ENCODE measurements at places on chromosomes 2 and 18.

DNA sequence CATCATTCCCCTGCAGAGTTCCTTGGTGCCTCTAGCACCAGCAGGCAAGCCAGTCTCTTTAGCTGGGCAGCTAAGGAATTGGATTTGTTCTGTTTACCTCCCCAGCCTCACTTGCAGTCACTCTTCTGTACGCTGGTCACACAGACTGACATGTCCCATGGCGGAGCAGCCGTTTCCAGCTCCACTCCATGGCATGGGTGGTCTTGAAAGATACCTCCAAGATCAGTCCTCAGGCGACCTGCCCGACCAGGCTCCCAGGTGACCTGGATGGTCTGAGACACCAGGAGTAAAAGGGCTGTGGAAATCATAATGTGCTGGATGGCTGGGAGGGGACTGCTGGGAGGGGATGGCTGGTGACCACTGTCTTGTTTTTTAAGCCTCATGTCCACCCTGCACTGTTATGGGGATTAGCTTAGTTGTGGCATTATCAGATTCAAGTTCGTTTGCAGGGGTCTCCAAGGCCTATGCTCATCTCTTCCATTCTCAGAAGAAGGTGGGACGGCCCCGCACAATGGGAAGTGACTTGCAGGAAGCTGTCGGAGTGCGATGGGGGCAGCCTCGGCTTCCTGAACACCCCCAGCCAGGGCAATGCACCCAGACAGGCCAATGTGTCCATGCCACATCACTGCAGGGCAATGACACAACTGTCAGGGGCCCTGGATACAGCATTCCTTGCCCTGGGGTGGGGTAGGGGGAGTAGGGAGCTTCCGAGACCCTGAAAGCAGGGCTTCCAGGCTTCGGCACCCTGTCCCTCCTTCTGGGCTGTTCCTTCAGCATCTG, 156.1 kb upstream of the MYCN start:
- no peak for DNase-seq

GRCh38 chr2:37555457-37555856, 116.0 kb downstream of the CDC42EP3 start:
- no peak for DNase-seq

DNA sequence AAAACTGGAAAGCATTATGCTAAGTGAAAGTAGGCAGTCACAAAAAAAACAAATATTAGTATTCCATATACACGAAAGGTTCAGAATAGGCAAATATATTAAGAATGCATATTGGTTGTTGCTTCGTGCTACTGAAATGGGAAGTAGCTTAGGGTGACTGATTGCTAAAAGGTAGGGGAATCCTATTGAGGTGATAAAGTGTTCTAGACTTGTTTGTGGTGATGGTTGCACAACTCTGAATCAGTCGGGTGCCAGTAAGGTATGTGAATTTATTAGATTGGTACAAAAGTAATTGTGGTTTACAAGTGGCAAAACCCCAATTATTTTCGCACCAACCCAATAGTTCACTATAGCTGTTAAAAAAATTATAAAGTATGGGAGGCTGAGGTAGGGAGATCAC, 20.7 kb downstream of the USP34 start:
- DNase-seq, result no peak

DNA sequence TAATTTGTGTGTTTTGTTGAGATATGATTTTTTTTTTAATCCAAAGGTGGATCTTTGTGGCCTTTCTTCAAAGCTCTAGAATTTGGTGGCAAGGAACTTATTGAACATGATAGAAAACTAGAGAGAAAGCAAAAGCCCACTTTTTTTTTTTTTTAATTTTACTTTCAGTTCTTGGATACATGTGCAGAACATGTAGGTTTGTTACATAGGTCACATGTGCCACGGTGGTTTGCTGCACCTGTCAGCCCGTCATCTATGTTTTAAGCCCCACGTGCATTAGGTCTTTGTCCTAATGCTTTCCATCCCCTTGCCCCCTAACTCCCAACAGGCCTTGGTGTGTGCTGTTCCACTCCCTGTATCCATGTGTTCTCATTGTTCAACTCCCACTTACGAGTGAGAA, 135.9 kb downstream of the RHBDD1 start:
- no peak for DNase-seq

GRCh38 chr2:61645911-61646310, 107.8 kb upstream of the XPO1 start:
- DNase-seq, result no peak

- no peak for DNase-seq
Observed at GRCh38 chr2:234415706-234416105, 81.2 kb downstream of the ARL4C start.

DNA sequence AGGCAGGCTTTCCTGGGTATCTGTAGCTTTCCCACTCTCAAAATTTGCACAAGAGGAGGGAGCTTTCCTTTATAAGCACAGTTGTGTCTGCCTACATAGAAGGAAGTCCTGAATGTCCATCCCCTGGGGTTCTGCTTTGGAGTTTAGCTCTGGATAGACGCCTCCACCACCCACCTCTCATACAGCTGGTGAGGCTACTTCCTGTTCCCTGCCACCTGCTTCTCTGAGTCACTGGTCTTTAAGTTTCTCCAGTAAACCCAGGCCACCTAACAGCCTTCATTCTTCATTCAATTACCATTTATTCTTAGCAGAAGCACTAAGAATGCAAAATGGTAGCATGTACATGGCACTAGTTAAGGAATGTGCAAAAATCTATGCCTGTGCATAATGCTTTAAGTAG, 407.8 kb downstream of the CDH2 start:
- DNase-seq, result no peak

DNA sequence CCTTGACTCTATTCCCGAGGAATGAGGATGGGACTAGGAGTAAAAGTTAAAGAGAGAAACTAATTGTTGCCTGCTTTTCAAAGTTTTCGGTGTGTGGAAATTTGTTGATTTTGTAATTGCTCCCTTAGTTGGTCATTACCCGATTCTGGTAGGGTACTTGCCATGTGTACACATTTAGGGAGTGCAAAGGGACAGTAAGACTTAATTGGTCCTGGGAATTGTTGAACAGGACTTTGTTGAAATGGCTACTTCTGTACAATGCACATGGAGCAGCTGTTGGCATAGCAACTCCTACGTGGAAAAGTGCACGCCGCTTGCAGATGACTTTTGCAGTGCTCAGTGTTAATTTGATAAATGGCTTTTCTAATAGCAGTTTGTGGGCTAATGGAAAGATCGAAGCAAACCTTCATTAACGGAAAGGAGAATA, 22.9 kb downstream of the EPAS1 start:
- DNase-seq, result no peak

GRCh38 chr2:207825045-207825954, 55.6 kb upstream of the FZD5 start:
- DNase-seq, result no peak

- no peak for DNase-seq
Observed at GRCh38 chr2:80303909-80304837, at the start of gene LRRTM1. Gene LRRTM1, minus strand, starts transcription at chr2:80304752. Its CDS starts 933 bp downstream, at chr2:80303819.

DNA sequence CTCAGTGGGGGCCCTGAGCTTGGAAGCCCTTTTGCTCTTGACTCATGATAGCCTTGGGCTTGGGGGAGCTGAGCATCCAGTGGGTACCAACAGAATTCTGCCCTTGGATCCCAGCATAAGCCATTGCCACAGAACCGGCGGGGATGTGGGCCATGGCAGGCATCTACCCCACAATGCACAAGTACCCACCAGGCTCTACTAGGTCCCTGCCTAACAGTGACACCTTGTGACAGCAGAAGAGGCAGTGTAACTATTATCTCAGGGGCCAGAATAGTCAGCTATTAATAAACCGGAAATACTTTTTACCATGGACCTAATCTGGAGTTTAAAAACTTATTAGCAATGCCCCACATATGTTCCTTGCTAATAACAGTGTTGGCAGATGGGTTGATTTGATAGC, 397.2 kb downstream of the TMEM182 start:
- DNase-seq, result no peak

DNA sequence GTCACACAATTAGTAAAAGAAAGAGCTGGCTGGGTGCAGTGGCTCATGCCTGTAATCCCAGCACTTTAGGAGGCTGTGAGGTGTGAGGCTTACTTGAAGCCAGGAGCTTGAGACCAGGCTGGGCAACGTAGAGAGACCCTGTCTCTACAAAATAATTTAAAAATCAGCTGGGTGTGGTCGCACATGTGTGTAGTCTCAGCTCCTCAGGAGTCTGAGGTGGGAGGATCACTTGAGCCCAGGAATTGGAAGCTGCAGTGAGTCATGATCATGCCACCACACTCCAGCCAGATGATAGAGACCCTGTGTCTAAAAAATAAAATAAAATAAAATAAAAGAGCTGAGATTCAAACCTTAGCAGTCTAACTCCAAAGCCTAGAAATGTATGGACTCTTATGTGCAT, 39.0 kb upstream of the NEDD4L start:
- DNase-seq, result no peak

DNA sequence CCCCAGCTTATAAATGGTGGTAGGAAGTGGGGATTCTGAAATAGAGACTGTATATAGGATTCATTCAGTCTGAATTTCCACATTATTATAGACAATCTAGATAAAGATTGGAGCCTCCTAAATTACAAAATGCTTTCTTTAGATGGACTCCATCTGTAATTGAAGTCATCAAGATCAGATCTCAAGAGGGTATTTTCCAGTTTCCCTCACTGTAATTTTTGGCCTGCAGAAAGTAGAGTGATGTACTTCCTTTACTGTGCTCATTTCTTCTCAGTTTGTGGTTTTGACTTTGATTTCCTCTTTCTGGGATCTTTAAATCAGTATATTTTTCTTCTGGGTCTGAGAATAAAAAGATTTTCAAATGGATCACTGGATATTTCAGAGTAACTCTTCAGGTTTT, 7.2 kb downstream of the BABAM2 start:
- DNase-seq, result no peak

GRCh38 chr2:21821672-21822227, 698.0 kb downstream of the TDRD15 start:
- no peak for DNase-seq

GRCh38 chr2:186751790-186752189, 57.9 kb downstream of the FAM171B start:
- DNase-seq, result no peak

DNA sequence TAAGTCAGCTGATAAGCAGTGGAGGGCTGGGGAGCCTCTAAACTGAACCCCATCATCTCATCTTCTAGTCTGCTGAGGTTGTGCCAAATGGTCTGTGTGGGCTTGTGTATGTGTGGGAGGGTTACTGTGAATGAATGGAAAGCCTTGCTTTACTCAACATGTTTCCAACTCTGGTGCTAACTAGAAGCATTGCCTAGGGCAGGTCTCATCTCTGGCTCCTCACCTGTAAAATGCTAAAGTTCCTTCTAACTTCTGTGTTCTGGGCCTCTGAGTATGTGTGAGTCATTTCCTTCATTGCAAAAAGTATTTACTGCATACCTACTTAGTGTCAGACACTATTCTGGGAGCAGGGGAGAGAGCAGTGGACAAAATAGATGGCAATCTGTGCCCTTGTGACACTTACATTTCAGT, 1.3 kb downstream of the LIPG start:
- DNase-seq, result no peak

- no peak for DNase-seq
Observed at GRCh38 chr2:191501561-191502168, 176.3 kb upstream of the NABP1 start.

DNA sequence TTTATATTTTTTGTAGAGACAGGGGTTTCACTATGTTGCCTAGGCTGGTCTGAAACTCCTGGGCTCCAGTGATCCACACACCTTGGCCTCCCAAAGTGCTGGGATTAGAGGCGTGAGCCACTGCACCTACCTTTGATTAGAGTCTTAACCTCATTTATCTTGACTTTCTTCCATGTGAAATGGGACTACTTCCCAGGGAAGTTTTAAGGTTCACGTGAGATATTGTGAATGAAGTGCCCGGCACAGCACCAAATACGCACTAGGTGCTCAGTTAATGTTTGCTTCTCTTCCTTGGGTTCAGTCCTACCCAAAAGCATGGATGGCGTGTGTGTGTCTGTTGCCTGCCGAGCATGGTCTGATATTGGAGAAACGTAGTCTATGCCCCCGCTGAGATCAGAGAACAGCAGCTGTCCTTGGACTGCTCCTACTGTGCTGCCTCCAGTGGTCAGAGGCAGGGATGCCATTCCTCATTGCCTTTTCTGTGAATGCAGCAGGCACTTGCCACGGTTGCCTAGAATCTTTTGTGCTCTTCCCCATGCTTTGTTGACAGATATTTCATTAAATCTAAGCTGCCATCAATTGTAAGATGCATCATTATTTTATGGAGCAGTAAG, 12.3 kb upstream of the TFCP2L1 start:
- no peak for DNase-seq

DNA sequence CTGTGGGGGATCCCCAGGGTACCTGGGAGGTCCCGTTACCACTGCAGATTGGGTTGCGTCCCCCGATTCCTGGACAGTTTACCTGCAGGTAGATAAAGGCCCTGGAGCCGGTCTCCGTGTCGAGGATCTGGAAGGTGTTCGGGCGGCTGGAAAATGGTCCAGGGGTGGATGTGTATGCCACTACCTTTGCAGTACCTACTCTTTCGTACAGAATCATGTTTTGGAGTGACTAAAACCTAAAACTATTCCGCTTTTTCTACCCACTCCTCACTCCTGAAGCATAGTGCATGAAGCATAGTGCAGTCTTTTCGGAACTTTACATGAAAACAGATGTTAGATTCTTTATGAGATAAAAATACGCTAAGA, 418 bp downstream of the WDR75 start:
- DNase-seq, result no peak

GRCh38 chr2:131445896-131446295, 30.0 kb upstream of the TUBA3D start:
- DNase-seq, result no peak

GRCh38 chr2:221337957-221338685, 234.0 kb downstream of the EPHA4 start:
- no peak for DNase-seq

GRCh38 chr18:62937065-62937464, 221.7 kb downstream of the PHLPP1 start:
- no peak for DNase-seq

GRCh38 chr2:46284260-46284659, 12.9 kb upstream of the EPAS1 start:
- DNase-seq, result no peak

GRCh38 chr2:68653034-68653433, 9.7 kb downstream of the PROKR1 start:
- no peak for DNase-seq

GRCh38 chr2:191625446-191625845, 52.5 kb upstream of the NABP1 start:
- DNase-seq, result no peak

DNA sequence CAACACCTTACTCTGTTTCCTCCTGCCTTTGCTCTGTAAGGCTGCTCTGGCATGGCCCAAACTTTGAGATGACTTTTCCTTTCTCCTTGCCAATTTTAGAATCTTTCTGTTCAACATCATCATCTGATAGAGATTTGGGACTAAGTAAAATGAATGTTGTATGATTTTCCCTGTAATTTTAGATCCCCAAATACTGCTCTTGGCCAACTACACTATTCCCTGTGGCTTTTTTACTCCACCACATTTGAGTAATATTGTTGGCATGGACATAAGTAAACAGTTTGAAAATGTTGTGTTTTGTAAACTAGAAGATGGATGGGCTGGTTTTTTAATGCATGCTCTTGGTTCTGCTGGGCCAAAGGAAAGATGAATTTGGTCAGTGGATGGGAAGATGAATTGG, 12.1 kb downstream of the LTBP1 start:
- no peak for DNase-seq

- DNase-seq, result no peak
Observed at GRCh38 chr2:19207452-19207851, 151.0 kb downstream of the OSR1 start.

- no peak for DNase-seq
Observed at GRCh38 chr2:70822843-70823242, 2.4 kb upstream of the CLEC4F start.

- DNase-seq, result no peak
Observed at GRCh38 chr2:160205505-160205904, 5.4 kb upstream of the ITGB6 start.

- no peak for DNase-seq
Observed at GRCh38 chr2:241107031-241107783, 5.1 kb upstream of the MTERF4 start.

Data from activated CD4-positive, alpha-beta T cell treated with anti-CD3 and anti-CD28 coated beads, Interleukin-2, amount 50 U/mL, for 4 hours (primary cell).